ENCODE measurements at places on chromosomes 4 and X.

- no peak for DNase-seq
Observed at GRCh38 chr4:1332686-1333085, 14.3 kb upstream of the UVSSA start.

- peak; percentile 63 for DNase-seq
Observed at GRCh38 chrX:148500423-148501385, at the start of gene AFF2. Gene AFF2 (plus strand): TSS chrX:148500617. CDS start chrX:148501098, 481 bp downstream.

- no peak for DNase-seq
Observed at GRCh38 chr4:8892556-8893226, 21.1 kb upstream of the HMX1 start.

DNA sequence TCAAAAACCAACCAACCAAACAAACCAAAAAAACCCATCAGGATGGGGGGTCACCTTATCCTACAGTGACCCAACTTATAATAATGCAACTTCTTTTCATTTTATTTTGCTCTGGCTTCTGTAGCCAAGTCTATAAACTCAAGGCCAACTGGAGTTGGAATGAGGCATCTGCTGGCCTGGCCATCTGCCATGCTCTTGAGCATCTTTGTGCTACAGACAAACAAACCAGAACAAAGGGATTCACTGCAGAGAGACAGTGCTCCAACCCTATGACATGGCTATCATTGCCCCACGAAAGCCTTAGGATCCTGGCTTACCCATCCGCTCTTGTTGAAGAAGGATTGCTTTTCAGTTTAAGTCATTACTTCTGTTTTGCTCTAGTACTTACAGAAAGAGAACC is 49.2 kb upstream of the SCRG1 start:
- no peak for DNase-seq

- no peak for DNase-seq
Observed at GRCh38 chrX:71627588-71628404, 9.5 kb upstream of the CXCR3 start.

- peak; percentile 45 for DNase-seq
Observed at GRCh38 chr4:83771113-83771705, 235.3 kb downstream of the GPAT3 start.

DNA sequence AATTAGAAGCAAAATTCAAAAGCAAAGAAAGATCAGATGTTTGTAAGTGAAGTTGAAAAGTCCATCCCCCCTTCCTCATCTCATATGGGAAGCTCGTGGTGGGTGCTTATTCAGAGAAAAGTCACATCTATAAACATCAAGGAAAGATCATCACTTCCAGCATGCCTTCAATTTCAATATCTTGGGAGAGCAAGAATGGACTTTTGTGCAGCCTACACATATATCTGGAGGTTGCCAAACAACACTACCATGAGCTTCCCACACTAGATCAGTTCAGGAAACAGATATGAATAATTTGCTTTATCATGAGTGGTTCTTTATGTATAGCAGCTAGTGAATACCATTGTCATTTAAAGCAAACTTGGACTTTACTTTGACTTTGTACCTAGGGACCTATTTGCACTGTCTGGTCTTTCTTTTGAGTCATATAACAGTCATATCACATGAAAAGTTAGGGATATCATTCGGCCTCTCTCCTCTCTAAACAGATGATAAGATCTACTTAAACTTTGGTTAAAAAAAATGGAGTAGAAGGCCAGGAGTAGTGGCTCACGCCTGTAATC is 5.6 kb upstream of the TBL1X start:
- DNase-seq, result no peak

GRCh38 chr4:151324124-151324751 is 1.2 kb downstream of the SH3D19 start:
- DNase-seq, result no peak

DNA sequence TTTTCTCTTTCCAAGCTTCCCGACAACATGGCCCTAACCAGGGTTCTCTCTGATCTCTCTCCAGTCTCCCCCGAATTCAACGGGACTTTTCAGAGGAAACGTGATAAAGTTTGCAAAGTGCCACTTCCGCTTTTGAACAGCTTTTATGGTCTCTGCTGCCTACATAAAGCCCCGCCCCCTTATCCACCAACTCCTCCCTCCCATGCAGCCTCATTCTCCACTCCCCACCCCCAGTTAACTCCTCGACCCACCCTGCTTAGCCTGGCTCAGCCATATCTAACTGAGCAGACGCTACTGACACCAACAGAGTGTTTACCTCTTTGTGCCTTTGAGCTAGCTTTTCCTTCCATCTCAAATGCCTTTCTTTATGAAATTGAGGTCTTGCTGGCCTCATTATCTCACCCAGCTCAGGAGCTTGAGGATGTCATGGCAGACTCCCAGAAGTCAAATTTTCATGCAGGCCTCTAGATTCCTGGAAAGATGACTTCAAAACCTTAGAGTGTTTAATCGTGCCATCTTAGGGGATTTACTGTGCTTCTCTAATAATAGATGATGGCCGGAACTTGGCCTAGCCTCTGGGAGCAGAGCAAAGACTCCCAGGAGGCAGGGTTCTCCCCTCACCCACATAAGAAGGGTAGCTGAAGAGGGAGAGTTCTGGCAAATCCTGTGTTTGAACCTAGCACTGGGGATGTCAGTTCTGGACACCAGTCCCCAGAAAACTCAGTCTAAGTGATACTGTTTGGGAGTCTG is 606.0 kb downstream of the BCOR start:
- DNase-seq, result peak; percentile 77

- no peak for DNase-seq
Observed at GRCh38 chr4:19686456-19686855, 565.2 kb upstream of the SLIT2 start.

DNA sequence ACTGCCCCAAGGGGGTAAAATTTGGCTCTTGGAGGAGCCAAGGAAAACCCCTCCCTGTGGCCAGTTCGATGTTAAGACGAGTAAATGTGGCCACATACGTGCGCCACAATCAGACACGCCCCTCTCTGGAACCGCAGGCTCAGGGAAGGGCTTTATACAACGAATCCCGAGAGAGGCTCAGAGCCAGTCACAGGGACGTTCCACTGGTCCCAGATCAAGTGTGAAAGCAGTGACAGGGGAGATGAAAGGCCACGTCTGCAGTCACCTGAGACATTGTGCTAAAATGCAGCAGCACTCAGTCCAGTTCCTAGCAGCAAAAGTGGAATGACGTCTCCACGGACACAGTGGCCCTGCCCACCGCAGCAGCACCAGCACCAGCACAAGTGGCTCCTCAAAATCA is 68.0 kb downstream of the ACOX3 start:
- no peak for DNase-seq

DNA sequence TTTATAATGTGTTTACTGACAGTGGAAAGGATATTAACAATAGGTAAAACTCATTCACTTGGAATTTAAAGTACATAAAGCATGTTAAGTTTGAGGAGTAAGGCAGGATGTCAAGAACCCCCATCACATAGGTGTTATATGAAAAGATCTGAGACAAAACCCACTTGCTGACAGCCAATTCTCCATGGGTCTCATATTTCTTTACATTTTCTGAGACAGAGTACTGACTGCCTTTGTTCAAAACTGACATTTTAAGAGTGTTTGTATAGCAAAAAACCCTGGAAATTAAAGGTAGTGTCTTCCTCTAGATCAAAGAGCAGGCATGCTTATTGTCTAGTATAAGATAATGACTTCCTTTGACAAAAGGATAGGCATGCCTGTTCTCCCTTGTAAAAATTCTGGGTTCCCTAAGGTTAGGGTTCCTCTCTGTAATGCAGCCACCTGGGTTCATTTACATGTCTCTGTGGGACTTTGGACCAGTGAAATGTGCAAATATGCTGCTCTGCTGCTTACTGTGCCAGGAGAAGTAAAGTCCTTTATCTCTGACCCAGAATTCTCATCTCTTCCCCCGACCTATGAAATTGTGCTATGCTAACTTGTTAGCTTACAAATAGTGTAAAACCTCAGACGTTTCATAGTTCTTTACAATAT is 123.6 kb downstream of the PCDH18 start:
- DNase-seq, result no peak

GRCh38 chr4:67120369-67120768 is 424.9 kb downstream of the CENPC start:
- DNase-seq, result no peak

GRCh38 chr4:122091397-122091796 is 60.7 kb upstream of the BLTP1 start:
- DNase-seq, result no peak

All from NAMALWA (cell line).